CD8-positive, alpha-beta T cell (primary cell): ENCODE measurements at places on chromosomes 11 and 22.

GRCh38 chr22:38207898-38208432 is 6.2 kb downstream of the MAFF start:
- DNase-seq, result no peak

DNA sequence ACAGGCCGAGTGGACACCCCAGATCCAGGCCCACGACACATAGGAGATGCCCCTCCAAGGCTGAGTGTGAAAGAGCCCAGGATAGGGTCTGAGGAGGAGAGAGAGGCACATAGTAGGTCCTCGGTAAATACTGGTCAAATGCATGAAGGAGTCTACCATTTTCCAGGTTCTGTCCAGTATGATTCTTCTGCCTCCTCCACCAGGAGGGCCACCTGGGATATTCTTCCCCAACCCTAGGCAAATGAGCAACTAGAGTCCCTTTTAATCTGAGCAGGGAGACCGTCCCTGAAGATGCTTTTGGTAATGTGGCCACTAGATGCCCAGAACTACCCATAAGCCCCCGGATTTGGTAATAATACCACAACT is 6.7 kb downstream of the PDGFB start:
- DNase-seq, result no peak

- DNase-seq, result peak; percentile 24
Observed at GRCh38 chr11:75867778-75868374, 52.9 kb downstream of the UVRAG start.

GRCh38 chr22:47781427-47782111 is 1019.1 kb downstream of the TBC1D22A start:
- DNase-seq, result no peak

GRCh38 chr11:120273432-120273831 is 33.5 kb downstream of the POU2F3 start:
- no peak for DNase-seq

- no peak for DNase-seq
Observed at GRCh38 chr11:73055002-73055401, 87.1 kb downstream of the FCHSD2 start.

- no peak for DNase-seq
Observed at GRCh38 chr11:102614485-102614884, 10.6 kb downstream of the MMP20 start.

DNA sequence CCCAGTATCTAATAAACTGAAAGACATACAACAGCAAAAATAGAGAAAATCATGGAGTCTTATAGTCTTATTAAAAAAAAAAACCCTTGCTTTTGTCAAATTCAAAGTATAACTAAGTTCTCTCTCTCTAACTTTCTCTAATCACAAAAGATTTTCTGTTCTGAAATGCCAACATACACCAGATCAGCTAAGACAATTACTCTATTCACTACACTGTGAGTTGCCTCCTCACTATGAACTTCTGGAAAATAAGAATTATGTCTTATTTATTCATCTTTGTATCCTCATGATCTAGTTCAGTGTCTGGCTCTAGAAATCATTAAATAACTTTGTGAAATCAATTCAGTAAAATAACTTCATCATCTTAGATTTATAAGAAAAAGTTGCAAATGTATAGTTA is 12.7 kb downstream of the FAM76B start:
- no peak for DNase-seq

- no peak for DNase-seq
Observed at GRCh38 chr11:118958577-118958976, 2.5 kb downstream of the UPK2 start.

GRCh38 chr22:39721206-39722031 is 150.9 kb downstream of the CACNA1I start:
- no peak for DNase-seq

- no peak for DNase-seq
Observed at GRCh38 chr11:7964873-7965272, 374 bp downstream of the NLRP10 start.

- DNase-seq, result no peak
Observed at GRCh38 chr11:74630043-74630442, 37.7 kb downstream of the POLD3 start.

GRCh38 chr11:99773646-99774045 is 752.9 kb downstream of the CNTN5 start:
- no peak for DNase-seq

GRCh38 chr11:76742902-76743301 is 40.3 kb upstream of the TSKU start:
- DNase-seq, result no peak

- no peak for DNase-seq
Observed at GRCh38 chr11:70669871-70670675, 271.7 kb downstream of the CTTN start.

- DNase-seq, result no peak
Observed at GRCh38 chr11:75812542-75813040, 2.4 kb upstream of the UVRAG start.

DNA sequence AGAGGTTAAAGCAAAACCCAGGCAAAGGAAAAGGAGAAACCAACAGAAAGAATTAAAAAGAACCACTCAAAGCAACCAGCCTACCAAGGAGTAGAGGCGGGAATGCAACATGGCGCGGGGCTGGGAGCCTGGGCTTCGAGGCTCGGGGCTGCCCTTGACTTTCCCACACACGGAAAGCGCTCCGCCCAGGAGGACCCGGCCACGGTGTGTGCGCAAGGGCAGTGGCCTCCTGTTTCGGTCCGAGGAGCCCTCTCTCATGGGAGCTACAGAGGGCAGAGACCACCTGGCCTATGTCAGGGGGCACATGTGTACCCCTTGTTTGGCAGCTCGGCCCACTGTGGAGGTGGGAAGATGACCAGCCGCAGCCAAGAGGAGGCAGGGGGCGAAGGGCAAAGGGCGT is 55.9 kb downstream of the APOL1 start:
- no peak for DNase-seq

GRCh38 chr11:73173755-73174494 is 31.8 kb upstream of the FCHSD2 start:
- DNase-seq, result no peak

GRCh38 chr11:113351068-113351450 is 36.5 kb upstream of the ANKK1 start:
- DNase-seq, result no peak

GRCh38 chr11:17609291-17610084 is 62.4 kb downstream of the OTOG start:
- no peak for DNase-seq

DNA sequence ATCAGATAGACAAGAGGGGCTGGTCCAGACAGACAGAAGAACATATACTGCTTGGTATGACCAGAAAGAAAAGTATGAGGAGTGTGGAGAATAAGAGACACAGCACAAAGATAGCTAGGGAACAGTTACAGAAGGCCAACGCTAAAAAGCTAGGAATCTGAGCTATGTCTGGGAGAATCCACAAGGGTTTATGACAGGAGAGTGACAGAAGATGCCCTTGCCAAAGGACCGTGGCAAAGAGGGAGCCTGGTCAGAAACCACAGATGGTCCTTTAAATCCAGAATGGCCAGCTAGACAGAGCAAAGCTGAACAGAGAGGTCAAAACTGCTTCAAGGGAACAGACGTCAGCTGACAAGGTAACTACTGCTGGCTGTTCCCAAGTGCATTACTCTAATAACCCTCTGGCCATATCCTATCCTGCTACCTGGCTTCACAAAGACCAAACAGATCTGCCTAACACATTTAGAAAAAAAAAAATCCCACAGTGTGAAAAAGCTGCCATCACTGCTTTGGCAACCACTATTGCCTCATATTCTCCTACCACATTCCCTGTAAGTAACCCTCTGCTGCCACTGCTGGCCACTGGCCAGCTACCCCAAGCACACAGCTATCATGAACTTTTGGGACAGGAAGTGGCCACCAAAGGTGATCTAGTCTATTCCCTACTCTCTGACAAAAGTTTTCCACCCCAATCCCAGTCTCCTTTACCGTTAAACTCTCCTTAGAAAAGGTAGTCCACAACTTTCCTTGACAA is 7.3 kb downstream of the SERGEF start:
- DNase-seq, result no peak

GRCh38 chr11:106971864-106972263 is 46.4 kb downstream of the GUCY1A2 start:
- DNase-seq, result no peak

GRCh38 chr11:12674571-12674935 is 332 bp downstream of the TEAD1 start:
- DNase-seq, result no peak

DNA sequence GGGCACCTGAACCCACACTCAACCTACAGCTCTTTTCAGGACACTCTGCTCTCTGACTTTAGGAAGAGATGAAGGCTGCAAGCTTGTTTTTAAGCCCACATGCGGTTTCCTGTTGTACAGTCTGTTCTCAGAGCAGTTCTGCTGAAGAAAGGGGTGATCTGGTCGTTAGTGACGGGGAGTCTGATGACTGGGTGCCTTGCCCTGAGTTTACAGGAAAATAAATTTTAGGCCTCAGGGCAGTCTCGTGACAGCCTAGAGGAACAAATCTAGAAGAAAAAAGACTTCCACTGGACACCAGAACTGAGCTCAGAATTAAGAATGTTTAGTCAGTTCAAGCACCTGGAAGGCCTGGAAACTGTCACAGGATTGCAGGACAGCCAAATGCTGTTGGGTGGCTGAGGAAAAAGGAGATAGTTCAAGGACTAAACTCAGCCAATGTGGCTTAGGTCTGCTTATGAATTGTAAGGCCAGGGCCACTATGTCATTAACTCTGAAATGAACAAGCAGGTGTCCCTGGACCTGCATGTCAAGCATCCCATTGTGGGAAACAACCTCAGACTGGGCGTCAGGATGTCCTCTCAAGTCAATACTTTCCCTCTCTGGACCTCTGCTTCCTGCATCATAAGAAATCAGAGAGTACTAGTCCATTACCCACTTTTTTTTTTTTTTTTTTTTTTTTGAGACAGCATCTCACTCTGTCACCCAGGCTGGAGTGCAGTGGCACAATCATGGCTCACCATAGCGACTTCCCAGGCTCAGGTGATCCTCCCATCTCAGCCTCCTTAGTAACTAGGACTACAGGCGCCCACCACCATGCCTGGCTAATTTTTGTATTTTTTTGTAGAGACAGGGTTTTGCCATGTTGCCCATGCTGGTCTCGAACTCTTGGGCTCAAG is 5.7 kb downstream of the PIK3IP1 start:
- DNase-seq, result peak; percentile 78

DNA sequence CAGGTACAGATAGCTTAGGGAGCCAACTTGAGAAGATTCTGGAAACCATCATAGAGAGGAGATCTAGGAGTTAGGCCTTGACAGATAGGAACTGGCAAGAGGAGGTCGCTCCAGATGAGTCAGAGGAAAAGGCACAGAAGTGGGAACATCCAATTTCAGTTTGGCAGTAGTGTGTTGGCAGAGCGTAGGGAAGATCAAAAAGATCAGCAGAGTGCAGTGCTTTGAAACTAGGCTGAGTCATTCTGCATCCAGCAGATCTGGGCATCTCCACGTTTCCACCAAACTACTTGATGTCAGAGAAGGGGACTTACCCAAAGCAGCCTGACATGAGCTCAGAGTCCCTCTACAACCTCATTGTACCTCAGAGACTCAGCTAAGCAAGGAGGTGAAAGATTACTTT is 58.5 kb downstream of the GAB4 start:
- no peak for DNase-seq

GRCh38 chr11:59787816-59788215 is 22.8 kb downstream of the MRPL16 start:
- no peak for DNase-seq

DNA sequence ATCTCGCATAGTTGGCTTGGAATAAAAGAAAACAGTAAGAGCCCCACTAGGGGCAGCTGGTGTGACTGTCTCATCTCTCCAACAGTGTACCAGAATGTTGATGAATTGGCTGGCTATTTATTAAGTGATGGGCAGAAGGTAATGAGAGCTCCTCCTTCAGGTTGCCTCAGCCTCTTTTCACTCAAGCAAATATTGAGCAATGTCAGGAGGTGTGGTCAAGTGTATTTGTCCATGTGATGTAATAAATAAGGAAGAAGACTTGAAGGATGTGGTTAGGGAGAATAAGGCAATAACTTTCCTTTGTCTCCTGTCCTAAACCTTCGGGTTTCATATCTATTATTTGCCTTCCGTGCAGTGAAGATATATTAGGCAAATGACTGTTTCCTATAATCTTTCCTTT is at the start of gene TCN1:
Gene TCN1, minus strand, starts transcription at position 91 of the 400 bp plus-strand sequence. Its CDS starts 17 bp downstream, at position 74.
- no peak for DNase-seq

- DNase-seq, result peak; percentile 91
Observed at GRCh38 chr11:62556108-62556874, 9.7 kb upstream of the AHNAK start.

DNA sequence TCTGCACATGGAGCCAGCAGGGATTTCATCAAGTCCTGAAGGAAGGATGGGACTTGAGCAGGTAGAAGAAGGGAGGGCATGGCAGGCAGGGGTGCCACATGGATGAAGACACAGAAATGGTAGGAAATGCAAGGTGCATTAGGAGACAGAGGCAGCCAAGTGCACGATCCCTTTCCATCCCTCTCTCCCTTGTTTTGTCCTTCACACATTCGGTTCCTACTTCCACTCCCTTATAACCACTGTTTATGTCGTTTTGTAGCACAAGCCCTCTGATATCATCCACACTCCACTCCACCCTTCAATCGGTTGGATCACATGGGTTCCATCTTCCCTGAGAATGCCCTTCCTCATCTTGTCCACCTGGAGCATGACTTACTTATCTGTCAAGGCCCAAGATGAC is 35.2 kb downstream of the IFT27 start:
- DNase-seq, result no peak

- no peak for DNase-seq
Observed at GRCh38 chr22:31828739-31829138, 74.9 kb downstream of the DEPDC5 start.

DNA sequence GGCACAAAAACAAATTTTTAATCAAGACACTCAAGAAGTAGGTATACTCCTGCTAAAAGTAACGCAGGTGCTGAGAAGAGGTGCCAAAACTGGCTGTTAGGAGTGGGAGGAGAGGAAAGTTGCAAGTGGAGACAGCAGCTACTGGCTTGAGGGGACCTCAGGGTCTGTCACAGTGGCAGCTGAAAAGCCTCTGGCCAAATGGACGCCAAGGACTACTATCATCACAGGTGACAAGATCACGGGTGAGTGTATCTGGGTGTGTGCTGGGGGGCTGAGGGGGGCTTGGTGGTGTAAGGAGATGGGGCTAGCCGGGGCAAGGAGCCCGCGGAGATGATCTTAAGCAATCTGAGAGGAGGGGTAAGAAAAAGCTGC is 687 bp downstream of the ZNF202 start:
- no peak for DNase-seq

DNA sequence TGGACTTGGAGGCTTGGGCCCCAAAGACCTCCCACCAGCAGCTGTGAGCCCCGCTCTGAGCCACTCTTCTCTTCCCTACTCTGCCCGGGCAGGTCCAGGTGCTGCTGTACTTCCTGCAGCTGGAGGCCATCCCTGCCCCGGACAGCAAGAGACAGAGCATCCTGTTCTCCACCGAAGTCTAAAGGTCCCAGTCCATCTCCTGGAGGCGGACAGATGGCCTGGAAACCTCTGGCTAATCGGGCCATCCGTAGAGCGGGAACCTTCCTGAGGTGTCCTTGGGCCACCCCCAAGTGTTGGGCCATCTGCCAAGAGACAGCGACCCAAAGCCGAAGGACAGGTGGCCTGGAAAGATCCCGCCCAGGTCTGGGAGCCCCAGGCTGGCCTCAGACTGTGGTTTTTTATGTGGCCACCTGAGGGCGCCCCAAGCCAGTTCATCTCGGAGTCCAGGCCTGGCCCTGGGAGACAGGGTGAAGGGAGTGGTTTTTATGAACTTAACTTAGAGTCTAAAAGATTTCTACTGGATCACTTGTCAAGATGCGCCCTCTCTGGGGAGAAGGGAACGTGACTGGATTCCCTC is 135.1 kb downstream of the BCR start:
- DNase-seq, result peak; percentile 8

GRCh38 chr11:134126217-134126822 is 57.4 kb downstream of the JAM3 start:
- DNase-seq, result no peak
